ENCODE measurements at places on chromosomes 5 and 9.
A peak's percentile ranks its signal among the peaks of the same experiment; 100 is the strongest.

GRCh38 chr5:116497631-116498030 lies 77.0 kb downstream of the SEMA6A start:
- no peak for DNase-seq

- no peak for DNase-seq
These were observed 214.5 kb downstream of the CAAP1 start for GRCh38 chr9:26677965-26678706.

GRCh38 chr5:76789991-76790581 lies 28.7 kb upstream of the F2RL1 start:
- DNase-seq, result no peak

GRCh38 chr5:52898961-52899680 lies 90.0 kb upstream of the ITGA2 start:
- DNase-seq, result no peak

GRCh38 chr9:9521033-9521779 lies 1091.6 kb downstream of the PTPRD start:
- no peak for DNase-seq

- DNase-seq, result no peak
These were observed 20.0 kb downstream of the ANKRD33B start for GRCh38 chr5:10583663-10584572.

DNA sequence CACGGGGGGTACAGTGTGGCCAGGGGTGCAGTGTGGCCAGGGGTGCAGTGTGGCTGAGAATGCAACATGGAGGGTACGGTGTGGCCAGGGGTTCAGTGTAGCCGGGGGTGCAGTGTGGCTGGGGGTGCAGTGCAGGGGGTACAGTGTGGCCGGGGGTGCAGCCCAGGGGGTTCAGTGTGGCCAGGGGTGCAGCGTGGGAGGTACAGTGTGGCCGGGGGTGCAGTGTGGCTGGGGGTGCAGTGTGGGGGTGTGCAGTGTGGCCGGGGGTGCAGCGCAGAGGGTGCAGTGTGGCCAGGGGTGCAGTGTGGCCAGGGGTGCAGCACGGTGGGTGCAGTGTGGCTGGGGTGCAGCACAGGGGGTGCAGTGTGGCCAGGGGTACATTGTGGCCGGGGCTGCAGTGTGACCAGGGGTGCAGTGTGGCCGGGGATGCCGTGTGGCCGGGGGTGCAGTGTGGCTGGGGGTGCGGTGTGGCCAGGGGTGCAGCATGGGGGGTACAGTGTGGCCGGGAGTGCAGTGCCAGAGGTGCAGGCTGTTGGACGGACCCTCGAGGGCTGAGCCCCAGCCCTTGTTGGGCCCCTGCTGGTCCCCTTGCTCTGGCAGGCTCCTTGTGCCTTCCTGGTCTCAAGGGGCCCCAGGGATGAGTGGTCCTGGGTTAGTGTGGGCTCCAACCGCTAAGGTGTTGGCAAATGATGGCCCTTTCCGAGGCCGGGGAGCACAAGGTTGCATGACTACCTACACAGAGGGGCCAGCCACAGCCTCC lies 17.9 kb downstream of the TPPP start:
- DNase-seq, result no peak

- DNase-seq, result no peak
These were observed 825.0 kb downstream of the TLR4 start for GRCh38 chr9:118529210-118529609.

DNA sequence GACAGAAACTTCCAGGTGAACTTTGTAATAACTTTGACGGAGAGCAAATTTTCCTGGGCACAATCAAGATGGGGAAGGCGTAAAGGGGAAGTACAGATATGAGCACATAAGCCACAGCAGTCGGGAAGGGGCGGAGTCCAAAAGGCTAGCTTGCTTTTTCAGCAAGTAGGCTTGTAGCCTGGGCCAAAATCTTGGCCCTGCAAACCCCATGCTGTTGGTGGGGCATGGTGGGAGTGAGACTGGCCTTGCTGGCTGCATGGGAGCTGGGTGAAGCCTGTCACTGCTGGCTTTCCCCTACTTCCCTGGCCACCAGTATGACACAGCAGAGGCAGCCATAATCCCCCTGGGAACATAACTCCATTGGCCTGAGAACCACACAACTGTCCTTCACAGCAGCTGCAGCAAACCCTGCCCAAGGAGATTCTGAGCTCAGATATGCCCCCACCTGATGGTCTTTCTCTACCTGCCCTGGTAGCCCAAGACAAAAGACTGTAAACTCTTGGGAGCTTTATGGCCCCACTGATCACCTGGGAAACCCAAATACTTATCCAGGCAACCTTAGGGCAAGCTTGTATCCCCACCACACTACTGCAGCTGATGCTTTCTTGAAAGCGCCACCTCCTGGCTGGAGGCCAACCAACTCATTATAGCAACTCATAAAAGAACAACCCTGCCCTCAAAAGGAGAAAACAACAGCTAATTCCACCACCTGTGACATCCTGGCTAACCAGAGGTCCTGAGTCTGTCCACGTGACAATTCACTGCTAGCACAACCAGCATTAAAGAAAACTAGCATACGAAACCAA lies 24.0 kb downstream of the DCTN4 start:
- DNase-seq, result no peak

- DNase-seq, result no peak
These were observed 49.8 kb downstream of the EBF1 start for GRCh38 chr5:159049844-159050315.

DNA sequence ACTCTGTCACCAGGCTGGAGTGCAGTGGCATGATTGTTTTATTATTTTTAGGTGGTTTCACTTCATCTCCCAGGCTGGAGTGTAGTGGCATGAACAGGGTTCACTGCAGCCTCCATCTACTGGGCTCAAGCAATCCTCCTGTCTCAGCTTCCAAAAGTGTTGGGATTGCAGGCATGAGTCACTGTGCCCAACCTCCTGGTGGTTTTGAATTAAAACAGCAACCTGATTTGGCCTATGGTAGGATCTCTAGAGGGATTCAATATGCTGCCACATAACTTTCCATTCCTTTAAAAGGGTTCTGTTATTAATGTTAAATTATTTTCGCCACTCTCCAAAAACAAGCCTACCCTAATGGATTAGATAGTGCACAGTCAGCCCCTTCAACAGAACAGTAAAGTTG lies 9.9 kb upstream of the HSPA4 start:
- no peak for DNase-seq

DNA sequence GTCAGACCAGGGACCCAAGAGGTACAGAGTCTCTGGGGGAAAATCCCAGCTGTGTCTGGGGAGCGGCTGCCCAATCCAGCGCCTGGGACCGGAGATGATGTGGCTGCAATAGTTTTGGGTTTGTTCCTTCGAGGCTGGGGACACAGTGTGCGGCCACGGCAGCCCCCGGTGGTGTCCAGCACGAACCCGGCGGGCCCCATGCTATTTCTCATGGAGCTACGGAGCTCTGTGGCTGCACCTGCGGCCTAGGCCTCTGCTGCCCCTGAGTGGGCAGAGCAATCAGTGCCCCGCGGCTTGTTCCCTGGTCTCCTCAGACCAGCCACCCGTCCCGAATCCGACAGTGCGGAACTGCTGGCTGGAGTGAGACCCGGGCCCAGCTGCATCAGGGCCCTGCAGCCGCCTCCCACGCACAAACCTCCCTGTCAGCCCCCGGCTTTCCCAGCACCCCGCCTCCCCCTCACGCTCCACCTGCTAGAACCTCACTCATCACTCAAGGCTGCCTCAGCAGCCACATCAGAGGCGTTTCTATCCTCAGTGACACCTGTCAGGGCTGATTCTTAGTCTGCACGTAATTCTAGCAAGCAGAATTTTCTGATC lies 29.0 kb downstream of the SARDH start:
- DNase-seq, result peak; percentile 38

- DNase-seq, result no peak
These were observed 58.4 kb downstream of the ZNF510 start for GRCh38 chr9:96719521-96719920.

GRCh38 chr9:19176856-19177255 lies 49.6 kb upstream of the PLIN2 start:
- DNase-seq, result no peak

DNA sequence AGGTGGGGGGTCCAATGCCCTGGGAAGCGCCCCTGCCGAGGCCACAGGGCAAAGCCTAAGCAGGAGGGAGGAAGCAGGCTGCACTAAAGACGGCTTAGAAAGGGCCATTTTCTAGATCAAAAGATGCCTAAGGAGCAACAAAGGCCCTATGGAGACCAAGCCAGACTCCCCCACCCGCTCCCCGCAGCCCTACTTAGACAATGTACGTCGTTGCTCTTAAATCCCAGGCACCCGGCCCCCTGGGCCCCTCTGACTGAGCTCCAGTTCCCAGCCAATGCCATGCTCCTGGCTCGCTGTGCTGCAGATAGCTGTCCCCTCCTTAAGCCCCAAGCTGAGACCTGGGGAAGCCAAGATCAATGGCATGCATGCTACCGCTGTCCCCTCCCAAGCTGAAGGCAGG lies 10.3 kb downstream of the IPPK start:
- DNase-seq, result no peak

- DNase-seq, result no peak
These were observed 477.0 kb upstream of the RGMB start for GRCh38 chr5:98296426-98296825.

DNA sequence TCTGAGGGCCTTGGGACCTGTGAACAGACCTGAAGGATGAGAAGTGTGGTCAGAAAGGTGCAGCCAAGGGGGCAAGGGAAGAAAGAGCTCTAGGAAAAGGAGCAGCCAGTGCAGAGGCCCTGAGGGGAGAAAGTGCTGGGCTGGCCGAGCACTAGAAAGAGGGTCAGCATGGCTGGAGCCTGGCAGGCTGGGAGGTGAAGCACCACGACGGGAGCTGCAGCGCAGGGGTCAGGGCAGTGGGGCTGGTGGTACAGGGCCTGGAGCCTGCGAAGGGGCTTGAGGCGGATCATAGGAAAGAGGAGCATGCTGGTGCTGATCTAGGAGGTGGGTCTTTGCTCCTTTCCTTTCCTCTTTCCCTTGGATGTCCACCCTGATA lies 9.1 kb upstream of the SYNPO start:
- no peak for DNase-seq

DNA sequence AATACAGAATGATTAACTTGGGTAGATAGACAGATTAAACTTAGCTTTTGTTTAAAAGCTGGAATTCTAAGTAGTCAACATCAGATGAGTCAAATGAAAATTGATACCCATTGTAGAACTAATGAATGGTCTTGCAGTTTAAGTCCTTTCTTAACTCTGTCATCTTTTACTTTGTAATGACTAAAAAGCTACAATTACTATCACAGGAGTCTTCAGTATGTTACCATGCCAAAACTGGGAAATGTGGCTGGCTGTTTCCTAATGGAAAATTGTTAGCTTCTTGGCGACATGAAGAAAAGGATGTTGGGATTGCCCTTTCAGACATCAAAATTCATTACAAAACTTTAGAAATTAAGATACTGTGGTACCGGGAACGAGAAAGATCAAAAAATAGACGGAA lies 20.2 kb upstream of the ANXA1 start:
- no peak for DNase-seq
